ENCODE measurements at places on chromosomes 2 and 18.

- no peak for DNase-seq
Measured at GRCh38 chr18:50008306-50008705, 186.6 kb downstream of the MYO5B start.

DNA sequence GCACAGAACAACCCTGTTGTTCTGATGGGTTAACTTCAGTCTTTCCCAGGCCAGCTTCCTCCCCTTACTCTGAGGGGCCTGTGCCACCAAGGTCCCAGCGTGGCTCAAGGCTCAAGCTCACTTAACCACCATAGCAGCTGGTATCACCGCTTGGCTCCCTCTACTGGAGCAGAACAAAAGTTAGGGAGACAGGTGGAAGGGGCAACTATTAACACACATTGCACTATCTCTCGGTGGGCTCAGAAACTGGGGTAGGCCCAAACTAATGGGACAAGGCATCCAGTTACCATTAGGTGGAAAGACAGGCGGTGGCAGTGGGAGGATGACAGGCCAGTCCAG is 88.7 kb upstream of the ATL2 start:
- DNase-seq: no peak

GRCh38 chr2:17148407-17149145 is 369.7 kb downstream of the RAD51AP2 start:
- DNase-seq: no peak

- DNase-seq: no peak
Measured at GRCh38 chr2:203040966-203041521, 26.4 kb downstream of the NBEAL1 start.

- peak; percentile 68 for DNase-seq
Measured at GRCh38 chr2:202178346-202178958, 59.9 kb downstream of the SUMO1 start.

- no peak for DNase-seq
Measured at GRCh38 chr2:239806758-239807434, 218.2 kb downstream of the NDUFA10 start.

DNA sequence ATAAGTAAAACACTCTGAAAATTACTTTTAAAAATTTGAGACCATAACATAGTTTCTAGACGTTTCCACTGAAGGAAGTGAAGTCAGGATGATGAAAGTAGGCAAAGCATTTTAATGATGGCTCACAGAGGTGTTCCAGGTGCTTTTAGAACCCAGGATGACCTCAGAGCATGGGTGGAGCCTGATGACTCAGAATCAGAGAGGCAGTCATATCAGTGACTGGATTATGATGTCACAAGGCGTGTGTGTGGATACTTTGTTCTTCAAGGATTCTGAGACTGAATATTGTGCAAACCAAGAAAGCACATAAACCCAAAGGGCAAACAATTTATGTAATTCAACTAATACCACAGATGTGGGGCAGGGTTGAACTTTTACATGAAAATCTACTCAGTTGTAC is 208.0 kb upstream of the FBXO11 start:
- peak; percentile 37 for DNase-seq

- no peak for DNase-seq
Measured at GRCh38 chr18:10030816-10031541, 117.2 kb downstream of the VAPA start.

DNA sequence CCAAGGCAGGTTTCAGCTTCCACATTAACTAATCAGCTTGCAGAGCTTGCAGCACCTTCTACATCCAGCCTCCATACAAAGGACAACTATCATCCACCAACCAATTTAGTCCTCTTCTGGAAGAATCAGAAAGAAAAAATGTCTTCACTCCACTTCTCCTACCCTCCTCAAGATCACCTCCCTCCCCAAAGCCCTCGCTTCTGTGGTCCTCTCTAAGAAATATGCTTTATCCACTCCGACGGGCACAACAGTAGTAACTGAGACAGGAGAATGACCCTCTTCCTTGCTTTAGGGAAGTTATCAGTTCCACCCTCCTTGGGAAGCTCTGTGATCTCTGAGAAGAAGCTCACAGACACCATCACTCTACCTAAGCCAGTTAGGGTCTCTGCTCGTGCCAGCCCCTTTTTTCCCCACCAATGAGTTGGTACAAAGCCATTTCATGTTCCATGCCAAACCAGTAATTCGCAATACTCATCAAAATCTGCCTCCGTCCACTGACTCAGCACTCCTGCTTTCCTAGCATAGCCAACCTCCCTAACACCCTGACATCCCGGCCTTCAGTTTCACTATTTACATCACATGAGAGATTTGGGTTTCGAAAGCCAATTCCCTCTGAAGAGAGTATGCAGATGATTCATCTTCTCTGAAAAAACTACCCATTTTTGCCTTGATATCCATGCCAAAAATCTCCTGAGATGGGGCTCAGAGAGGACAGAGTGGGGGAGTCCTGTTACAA is 114.1 kb upstream of the PKDCC start:
- peak; percentile 84 for DNase-seq

GRCh38 chr2:31469648-31470047 is 55.1 kb upstream of the XDH start:
- DNase-seq: no peak

- no peak for DNase-seq
Measured at GRCh38 chr2:20855456-20855855, 32.6 kb upstream of the LDAH start.

DNA sequence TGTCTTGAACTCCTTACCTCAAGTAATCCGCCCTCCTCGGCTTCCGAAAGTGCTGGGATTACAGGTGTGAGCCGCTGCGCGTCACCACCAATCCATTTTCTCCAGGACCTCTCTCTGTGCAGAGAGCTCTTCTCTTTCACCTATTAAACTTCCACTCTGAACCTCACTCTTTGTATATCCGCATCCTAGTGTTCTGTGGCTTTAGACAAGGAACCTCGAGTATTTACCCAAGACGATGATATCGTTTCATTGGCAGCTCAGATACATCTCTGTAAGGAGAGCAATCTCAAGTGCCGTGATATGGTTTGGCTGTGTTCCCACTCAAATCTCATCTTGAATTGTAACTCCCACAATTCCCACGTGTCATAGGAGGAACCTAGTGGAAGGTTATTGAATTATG is 15.1 kb upstream of the WDR33 start:
- no peak for DNase-seq

GRCh38 chr2:126790987-126791780 is 107.5 kb upstream of the TEX51 start:
- no peak for DNase-seq

GRCh38 chr18:25250474-25250851 is 101.5 kb downstream of the ZNF521 start:
- DNase-seq: no peak

GRCh38 chr2:158761621-158762020 is 33.5 kb upstream of the DAPL1 start:
- DNase-seq: peak; percentile 34

DNA sequence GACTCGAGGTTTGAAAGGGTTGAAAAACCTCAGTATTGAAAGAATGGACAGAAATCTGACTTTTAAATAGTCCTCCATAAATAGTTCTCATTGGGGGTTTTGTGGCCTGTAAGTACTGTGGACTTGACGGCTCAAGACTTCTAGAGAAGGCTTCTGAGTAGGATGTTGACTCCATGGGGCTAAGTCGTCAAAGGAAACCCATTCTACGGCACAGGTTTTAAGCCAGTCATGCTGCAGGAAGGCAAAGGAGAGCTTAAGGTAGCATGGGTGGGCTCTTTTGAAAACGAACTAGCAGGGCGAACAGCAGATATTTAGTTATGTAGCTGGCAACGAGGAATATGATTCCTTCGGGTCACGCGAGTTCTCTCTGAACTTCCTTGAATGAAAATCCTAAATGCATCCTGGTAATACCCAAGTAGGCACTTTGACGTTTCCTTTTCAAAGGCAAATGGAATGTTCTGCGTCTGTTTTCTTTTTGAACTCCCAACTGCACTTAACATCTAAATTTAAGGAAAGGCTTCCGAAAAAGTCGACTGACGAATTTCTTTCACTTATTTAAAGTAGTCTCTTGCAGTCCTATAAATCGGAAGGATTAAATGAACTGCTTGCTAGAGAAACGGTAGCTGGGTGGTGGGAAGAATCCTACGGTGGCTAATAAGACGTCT is 1.1 kb upstream of the NEDD4L start:
- DNase-seq: no peak

- DNase-seq: no peak
Measured at GRCh38 chr2:39705638-39706037, 39.9 kb downstream of the TMEM178A start.

DNA sequence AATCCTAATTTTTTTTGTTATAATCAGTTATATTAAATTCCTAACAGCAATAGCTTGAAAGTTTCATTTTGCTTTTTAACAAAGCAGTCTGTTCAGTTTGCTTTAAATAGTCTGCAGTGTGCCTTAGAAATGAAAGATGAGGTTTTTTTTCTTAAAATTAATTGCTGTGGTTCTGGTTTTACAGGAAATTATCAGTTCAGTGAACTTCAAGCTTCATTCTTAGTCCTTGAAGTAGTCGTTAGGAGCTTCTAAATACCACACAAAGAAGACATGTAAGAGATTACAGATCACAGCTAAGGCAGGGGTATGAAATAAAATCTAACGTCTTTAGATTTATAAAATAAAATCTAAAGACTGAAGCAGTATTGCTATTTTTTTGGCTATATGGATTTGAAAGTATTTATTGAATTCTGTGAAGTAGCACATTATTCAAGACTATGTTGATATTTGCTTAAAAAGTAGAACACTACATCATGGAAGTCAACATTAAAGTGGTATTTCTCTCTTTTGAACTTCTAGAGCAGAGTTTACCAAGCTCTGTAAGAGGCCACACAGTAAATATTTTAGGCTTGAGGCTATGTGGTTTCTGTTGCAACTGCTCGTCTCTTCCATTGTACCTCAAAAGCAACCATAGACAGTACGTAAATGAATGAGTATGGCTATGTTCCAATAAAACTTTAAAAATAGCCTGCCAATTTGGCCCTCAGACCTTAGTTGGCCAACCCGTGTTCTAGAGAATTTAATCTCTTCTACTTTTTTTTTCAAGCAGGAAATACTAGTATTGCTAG is 81.5 kb upstream of the STON1 start:
- peak; percentile 32 for DNase-seq

DNA sequence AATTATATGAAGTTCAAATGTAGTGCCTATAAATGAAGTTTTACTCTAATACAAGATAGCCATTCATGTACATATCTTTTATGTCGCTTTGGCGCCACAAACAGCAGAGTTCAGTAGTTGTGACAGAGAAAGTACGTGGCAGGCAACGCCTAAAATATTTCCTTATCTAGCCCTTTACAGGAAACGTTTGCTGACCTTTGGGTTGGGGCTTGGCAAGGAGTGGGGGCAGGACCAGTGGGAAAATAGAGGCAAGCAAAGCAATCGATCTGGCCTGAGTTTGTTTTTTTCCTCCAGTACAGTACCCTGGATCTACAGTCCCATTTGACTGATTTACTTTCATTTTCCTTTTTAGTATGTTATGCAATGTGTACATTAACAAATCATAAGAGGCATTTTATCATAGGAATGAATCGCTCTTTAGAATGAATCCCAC is 13.1 kb downstream of the CCDC68 start:
- no peak for DNase-seq

DNA sequence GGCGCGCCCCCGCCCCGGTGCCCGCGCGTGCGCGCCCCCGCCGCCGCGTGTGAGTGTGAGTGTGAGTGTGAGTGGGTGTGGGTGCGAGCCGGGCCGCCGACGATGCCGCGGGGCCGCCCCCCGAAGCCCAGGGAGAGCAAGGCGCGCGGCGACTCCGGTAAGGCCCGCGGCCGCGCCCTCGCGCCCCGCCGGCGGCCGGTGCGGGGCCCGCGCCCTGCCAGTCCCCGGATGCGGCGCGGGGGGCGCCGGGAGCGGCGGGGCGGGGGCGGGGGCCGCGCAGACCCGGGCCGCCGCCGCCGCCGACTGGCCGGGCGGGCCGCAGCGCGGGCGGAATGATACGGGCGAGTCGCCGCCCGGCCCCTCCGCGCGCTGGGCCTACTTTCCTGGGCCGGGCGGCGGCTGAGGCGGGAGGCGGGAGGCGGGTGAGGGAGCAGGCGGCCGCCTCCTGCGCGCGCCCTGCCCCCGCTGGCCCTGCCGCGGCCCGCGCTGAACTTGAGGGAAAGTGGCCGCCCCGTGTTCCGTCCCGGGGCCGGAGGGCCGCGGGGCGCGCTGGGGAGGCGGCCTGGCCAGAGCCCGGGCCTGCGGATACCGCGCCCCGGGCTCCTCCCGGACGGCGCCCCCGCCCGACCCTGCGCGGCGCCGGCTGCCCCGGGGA is at the start of gene ZNF236:
TSS of gene ZNF236 (plus strand) at position 52 of the 655 bp plus-strand sequence. CDS start at position 103, 51 bp downstream.
- DNase-seq: peak; percentile 93

Measured in AG08396 (cell line).